ENCODE measurements at places on chromosomes 1 and 21. TPM values are rescaled to one million over a fixed set of nuclear protein-coding genes. Genes with fewer than 3 reads are reported as not detected.

LMOD1 gene
- 0.20 TPM for total RNA-seq

CELA3B gene
- total RNA-seq, result not detected

PDZK1IP1 gene
- total RNA-seq, result not detected

CPLANE2 gene
- total RNA-seq, result 8.8 TPM

LHX8 gene
- not detected for total RNA-seq

ATP6V1G3 gene
- total RNA-seq, result not detected
